NCI-H446 (cell line): ENCODE measurements at places on chromosomes 1 and 21.

DNA sequence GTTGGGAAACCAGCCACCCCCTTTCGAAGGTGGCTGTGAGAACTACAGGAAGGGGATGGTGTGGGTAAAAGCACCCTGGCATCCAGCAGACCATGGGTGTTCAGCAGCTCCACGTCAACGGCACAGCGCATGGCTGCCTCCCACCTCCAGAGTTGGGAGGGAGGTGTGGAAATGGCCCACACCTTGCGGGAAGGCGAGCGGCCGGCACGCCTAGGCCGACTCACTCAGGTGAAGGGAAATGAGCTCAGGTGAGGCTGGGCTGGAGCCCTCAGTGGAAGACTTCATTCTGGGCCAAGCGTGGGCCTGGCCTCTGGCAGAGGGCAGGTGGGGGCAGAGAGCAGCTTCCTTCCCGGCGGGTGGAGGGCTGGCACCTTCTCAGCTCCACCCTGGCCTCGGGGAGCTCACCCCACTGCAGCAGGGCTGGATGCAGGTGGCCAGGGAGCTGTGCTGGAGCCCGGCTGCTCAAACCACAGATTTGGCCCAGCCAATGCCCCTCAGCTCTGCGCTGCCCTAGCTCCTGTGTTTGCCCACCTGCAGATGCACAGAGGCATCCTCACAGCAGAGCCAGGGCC, 24.8 kb upstream of the ALDH4A1 start:
- DNase-seq: no peak

DNA sequence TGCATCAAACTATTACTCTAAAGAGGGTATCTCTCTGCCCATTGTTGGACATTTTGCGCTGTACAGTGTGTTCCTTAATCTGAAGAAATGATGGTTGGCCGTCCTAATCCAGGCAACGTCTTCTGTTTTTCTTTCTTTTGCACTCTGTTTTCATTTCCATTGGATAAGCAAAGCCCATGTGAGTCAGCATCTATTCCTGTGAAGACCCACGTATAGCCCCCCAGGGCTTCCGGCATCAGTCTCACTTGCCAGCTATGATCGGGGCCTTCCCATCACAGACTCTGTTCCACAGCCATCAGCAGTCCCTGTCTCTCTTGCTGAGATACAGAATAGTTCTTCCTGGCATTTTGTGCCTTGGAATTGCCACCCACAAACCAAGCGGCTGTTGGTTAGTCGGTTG, 29.2 kb upstream of the BRDT start:
- DNase-seq: no peak

- DNase-seq: no peak
Measured at GRCh38 chr1:80349218-80349617, 1342.7 kb upstream of the ADGRL4 start.

DNA sequence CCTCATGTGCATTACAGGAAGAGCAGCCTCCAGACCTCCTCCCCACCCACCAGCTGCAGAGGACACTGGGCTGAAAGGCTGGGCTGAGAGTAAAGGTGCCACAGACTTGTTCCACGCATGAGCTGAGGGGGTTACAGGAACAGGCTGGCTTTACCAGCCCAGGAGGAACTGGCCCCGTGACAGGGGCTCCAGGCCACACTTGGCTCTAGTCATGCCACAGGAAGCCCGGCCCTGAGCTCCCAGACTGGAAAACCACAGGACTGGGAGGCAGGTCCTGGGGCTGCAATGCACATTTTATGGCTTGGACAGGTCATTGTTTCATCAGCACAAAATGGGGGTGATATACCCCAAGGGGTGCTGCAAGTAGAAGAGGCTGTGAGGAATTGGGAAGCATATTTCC, 35.6 kb downstream of the GPA33 start:
- no peak for DNase-seq

GRCh38 chr1:1806890-1807289, 28.6 kb upstream of the NADK start:
- no peak for DNase-seq

DNA sequence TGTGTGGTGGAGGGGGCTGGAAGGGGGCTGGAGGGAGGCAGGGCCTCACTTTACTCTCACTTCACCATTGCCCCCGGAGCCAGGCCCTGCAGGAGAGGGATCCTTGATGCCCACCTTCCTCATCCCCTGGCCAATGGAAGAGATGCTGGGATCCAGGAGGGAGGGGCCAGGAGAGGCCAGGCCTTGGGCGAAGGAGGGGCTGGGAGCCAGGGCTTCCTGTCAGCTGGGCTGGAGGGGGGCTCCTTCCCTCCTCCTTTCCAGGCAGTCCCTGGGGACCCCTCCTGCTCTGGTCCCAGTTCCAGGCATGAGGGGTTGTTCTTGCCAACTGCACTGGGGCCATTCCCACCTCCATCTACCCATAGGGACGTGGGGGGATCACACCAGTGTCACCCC, 5.7 kb downstream of the AHDC1 start:
- DNase-seq: no peak

- no peak for DNase-seq
Measured at GRCh38 chr1:24948079-24948827, 18.2 kb upstream of the RUNX3 start.
